ENCODE measurements at places on chromosomes 11 and 22. TPM values are rescaled to one million over a fixed set of nuclear protein-coding genes. Genes with fewer than 3 reads are reported as not detected.

BTBD18 gene
- not detected for total RNA-seq

C22orf15 gene
- total RNA-seq, result not detected

GRCh38 chr11:68958211-68958610 is 22.6 kb downstream of the MRGPRD start:
- H3K27me3 ChIP-seq, result no peaks in the 10 kb centered on the region
- H3K27ac ChIP-seq, result no peak overlapping the region
- no peaks in the 10 kb centered on the region for H3K4me1 ChIP-seq
- DNase-seq, result no peak
- no peak overlapping the region for H3K4me3 ChIP-seq

- H3K4me1 ChIP-seq, result peaks cover 13% of the 10 kb centered on the region
- H3K36me3 ChIP-seq, result no peaks in the 10 kb centered on the region
- H3K27me3 ChIP-seq, result no peaks in the 10 kb centered on the region
- H3K27ac ChIP-seq, result no peak overlapping the region
- DNase-seq, result no peak
Observed at GRCh38 chr11:69286374-69287371, 7.3 kb upstream of the MYEOV start.

DNA sequence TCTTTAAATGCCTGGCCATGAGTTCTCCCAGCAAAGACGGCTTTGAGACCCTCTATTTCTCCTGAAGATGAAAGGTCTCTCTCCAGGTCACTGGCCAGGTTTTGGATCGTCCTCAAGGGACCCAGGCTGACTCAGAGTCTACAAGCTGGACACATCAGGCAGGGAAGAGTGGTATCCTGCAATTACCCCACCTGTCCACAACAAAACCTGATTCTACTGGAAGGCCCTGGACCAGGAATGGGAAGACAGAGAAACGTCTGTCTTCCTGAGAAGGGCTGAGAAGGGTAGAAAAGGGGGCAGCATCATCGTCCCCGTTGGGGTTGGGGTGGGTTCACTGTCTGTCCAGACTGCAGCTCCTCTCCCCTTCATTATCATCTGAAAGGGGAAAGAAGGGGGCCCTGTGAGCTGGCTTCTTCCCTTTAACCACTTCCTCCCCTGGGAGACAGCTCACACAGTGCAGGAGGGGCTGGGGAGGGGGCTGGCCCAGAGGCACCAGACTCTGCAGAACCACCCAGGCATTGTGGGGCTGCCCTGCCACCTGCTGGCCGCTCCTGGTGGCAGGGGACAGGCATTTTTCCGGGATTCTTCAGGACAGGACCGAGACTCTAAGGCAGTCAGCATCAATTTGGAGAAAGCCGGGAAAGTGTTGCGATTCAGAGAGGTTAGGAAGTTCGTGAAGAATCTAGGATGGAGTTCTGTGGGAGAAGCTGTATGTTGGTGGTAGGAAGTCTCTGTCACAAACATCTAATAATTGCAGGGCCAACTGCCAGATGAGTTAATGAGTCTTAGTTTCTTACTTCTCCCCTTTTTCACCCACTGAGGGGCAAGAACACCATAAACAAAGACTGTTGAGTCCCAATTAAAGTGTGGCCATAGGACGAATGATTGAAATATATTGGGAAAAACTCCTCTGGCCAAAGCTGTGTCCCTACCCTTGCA is 57.6 kb downstream of the SYN3 start:
- H3K27me3 ChIP-seq, result no peaks in the 10 kb centered on the region
- H3K36me3 ChIP-seq, result no peaks in the 10 kb centered on the region
- H3K27ac ChIP-seq, result no peak overlapping the region
- no peak overlapping the region for H3K4me3 ChIP-seq
- peak; percentile 81 for DNase-seq
- peaks cover 15% of the 10 kb centered on the region for H3K4me1 ChIP-seq

- no peaks in the 10 kb centered on the region for H3K27me3 ChIP-seq
- no peak overlapping the region for H3K4me3 ChIP-seq
- no peak overlapping the region for H3K27ac ChIP-seq
- H3K4me1 ChIP-seq, result no peaks in the 10 kb centered on the region
Observed at GRCh38 chr11:127454856-127455255, 454.3 kb upstream of the KIRREL3 start.

- DNase-seq, result no peak
- H3K27ac ChIP-seq, result peak overlapping the region; percentile 23
- H3K4me3 ChIP-seq, result no peak overlapping the region
- no peaks in the 10 kb centered on the region for H3K36me3 ChIP-seq
- H3K4me1 ChIP-seq, result peaks cover 20% of the 10 kb centered on the region
Observed at GRCh38 chr11:90380206-90380605, 157.4 kb upstream of the CHORDC1 start.

SERHL2 gene
- total RNA-seq, result 7.2 TPM

IFITM1 gene
- total RNA-seq, result 7.4 TPM

NAV2 gene
- 73.1 TPM for total RNA-seq

DNA sequence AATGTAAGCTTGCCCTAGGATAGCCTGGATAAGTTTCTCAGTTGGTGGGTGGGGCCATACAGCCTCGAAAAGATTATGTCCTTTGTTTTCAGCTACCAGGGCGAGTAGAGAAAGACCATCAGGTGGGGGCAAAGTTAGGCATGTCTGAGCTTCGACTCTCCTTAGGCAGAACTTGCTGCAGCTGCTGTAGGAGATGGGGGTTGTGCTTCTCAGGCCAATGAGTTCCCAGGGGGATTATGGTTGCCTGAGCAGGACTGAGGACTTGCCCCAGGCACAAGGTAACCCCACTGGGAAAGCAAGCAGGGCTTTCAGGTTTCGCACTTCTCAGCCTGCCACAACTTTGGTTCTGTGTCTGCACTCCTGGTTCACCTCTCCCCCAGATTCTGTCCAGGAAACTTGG is 173.4 kb upstream of the SESN3 start:
- H3K4me3 ChIP-seq, result no peak overlapping the region
- peaks cover 12% of the 10 kb centered on the region for H3K4me1 ChIP-seq
- no peaks in the 10 kb centered on the region for H3K36me3 ChIP-seq
- no peaks in the 10 kb centered on the region for H3K27me3 ChIP-seq

TEX12 gene
- 0.28 TPM for total RNA-seq

PAX6 gene
- 6.6 TPM for total RNA-seq

- peak; percentile 6 for DNase-seq
- no peak overlapping the region for H3K4me3 ChIP-seq
- H3K27me3 ChIP-seq, result no peaks in the 10 kb centered on the region
- no peaks in the 10 kb centered on the region for H3K4me1 ChIP-seq
- H3K27ac ChIP-seq, result no peak overlapping the region
Observed at GRCh38 chr11:105046898-105047579, 1.9 kb upstream of the CARD16 start.

DNA sequence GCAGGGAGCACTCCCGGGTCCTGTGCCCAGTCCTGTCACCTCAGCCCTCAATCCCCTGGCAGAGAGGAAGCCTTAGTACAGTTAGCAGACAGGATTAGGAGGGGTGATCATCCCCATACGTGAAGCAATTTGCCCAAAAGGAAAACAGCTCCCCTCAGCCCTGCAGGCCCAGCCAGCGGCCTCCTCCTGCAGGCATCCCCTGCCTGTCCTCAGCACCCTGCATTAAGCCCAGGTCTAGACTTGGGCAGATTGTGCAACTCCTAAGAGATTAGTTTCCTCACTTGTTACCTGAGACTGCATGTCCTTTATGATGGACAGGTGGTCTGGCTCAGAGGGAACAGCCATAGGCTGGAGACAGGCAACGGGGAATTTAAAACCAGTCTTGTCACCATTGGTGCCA is 95.5 kb upstream of the TMEM45B start:
- no peak overlapping the region for H3K27ac ChIP-seq
- no peak overlapping the region for H3K4me3 ChIP-seq
- no peaks in the 10 kb centered on the region for H3K36me3 ChIP-seq
- H3K27me3 ChIP-seq, result no peaks in the 10 kb centered on the region

DNA sequence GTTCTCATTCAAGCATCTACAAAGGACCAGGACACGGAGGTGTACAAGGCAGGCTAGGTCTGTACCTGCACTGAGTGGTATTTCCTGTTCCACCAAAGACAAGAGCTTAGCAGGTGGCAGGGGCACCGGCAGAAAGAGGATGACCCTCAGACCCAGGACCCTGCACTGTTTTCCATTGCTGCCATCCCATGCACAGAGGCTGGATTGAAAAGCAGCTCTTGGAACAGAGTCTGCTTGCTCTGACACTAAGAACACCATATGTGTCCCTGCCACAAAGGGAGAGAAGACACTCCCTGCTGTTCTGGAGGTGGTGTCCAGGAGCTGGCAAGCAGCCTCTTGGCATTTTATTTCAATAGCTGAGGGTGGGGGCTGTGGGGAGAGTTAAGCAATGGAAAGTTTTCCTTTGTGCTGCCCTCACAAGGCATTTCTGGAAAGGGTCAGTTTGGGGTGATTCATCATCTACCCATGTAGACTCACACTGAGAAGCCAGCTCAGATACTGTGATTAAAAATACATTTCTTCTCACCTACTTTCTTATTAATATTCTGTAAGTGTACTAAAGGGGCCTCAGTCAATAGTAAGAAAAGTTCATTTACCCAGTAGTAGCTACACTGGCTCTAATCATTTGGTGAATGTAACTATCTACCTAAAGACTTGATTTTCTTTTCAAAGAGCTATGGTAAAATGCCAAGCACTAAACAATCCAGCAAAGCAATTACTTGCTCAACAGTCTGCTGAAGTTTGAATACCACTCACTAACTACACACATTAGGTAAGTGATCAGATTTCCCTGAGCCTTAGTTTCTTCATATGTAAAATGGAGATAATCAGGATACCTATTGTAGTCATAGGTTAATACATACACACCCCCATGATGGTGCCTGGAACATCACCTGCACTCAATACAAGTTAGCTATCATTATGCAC is 55.2 kb downstream of the SLC1A2 start:
- H3K4me3 ChIP-seq, result no peak overlapping the region
- no peaks in the 10 kb centered on the region for H3K36me3 ChIP-seq
- no peaks in the 10 kb centered on the region for H3K27me3 ChIP-seq
- no peaks in the 10 kb centered on the region for H3K4me1 ChIP-seq
- H3K27ac ChIP-seq, result no peak overlapping the region
- DNase-seq, result no peak

LMF2 gene
- total RNA-seq, result 48.8 TPM

DNA sequence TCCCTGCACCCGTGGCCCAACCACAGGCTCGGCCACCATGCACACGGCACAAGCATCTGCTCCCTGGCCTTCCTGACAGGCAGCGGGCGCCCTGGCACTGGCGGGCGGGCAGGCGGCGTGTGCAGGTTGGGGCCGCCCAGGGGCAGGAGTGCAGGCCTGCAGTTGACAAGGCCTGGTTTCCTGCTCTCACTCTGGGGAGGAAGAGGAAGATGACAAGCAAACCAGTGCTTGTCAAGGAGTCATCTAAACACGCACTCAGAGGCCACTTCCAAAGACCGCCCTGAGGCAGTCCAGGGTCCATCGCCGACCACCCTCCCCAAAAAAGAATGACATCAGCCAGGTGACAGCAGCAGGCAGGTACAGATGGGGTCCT is 65.3 kb upstream of the LINC01488 start:
- no peak overlapping the region for H3K27ac ChIP-seq
- peaks cover 21% of the 10 kb centered on the region for H3K4me1 ChIP-seq
- H3K27me3 ChIP-seq, result no peaks in the 10 kb centered on the region
- no peaks in the 10 kb centered on the region for H3K36me3 ChIP-seq

- no peaks in the 10 kb centered on the region for H3K27me3 ChIP-seq
- H3K36me3 ChIP-seq, result no peaks in the 10 kb centered on the region
- DNase-seq, result no peak
- no peaks in the 10 kb centered on the region for H3K4me1 ChIP-seq
Observed at GRCh38 chr11:117468888-117469287, 141.2 kb downstream of the CEP164 start.

GRCh38 chr11:40130427-40130826 is 1329.0 kb downstream of the LRRC4C start:
- DNase-seq, result no peak
- H3K36me3 ChIP-seq, result no peaks in the 10 kb centered on the region
- H3K27ac ChIP-seq, result no peak overlapping the region
- peaks cover 11% of the 10 kb centered on the region for H3K27me3 ChIP-seq

DNA sequence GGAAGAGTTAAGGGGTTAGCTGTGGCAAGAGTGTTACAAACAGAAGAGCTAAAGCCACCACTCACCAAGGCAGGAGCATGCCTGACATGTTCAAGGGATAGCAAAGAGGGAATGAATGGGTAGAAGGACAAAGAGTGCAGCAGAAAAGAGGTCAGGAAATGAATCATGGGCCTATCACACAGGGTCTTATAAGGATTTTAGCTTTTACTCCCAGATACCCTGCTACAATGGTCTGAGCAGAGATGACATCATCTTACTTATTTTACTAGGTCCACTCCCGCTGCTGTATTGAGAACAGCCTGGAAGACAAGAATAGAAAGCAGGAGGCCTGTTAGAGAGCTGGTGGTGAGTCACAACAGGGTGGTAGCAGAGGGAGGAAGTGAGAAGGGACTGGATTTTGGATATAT is 9.8 kb downstream of the TRAF6 start:
- peaks cover 28% of the 10 kb centered on the region for H3K36me3 ChIP-seq
- no peaks in the 10 kb centered on the region for H3K27me3 ChIP-seq
- peaks cover 13% of the 10 kb centered on the region for H3K4me1 ChIP-seq
- no peak overlapping the region for H3K4me3 ChIP-seq
- H3K27ac ChIP-seq, result peak overlapping the region; percentile 34
- DNase-seq, result peak; percentile 57

MMP10 gene
- not detected for total RNA-seq

DNA sequence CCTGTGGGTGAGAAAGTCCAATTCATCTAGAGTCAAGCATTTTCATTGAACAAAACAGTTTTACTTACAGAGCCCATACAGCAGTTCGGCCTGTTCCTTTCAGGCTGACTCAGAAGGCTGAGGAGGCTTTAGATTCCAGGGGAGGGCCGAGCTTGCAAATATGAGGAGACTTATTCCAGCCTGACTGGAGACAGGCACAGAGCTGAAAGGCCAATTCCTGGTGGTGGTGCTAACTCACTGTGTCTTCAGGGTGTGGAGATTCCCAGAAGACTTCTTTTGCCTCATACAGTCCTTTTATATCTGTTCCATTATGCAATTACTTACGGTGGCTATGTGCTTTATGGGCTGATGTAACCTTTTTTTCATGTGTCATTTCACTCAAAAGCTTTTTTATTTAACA is at the start of gene OR51E2:
Gene OR51E2, minus strand, starts transcription at position 269 of the 400 bp plus-strand sequence. CDS start 15,142 bp downstream, outside the sequence.
- H3K36me3 ChIP-seq, result no peaks in the 10 kb centered on the region
- H3K27ac ChIP-seq, result no peak within 1 kb of the TSS

DNA sequence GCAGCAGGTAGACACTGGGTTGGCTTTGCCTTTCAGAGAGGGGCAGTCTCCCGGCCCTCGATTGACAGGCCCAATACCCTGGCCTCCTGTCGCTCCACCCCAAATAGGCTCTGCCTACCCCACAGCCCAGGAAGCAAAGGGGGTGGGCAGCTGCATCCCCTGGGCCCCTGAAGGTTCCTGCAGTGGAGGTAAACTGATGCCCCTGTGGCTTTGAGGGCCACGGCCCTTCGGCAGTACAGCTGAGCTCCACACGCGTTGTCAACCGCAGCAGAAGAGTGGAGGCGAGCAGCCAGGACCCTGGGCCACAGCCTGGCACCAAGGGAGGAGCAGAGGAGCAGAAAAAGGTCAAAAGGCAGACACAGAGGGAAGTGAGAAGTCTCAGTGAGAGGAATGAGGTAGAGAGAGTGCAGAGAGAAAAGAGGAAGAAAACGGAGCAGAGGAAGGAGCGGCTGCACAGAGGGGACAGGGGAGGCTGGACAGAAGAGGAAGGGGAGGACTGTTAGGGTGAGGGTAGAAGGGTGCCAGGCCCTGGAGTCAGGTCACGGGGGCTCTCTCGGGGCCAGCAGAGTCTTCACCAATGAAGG is 64.0 kb downstream of the SLC22A12 start:
- no peaks in the 10 kb centered on the region for H3K4me1 ChIP-seq
- H3K27ac ChIP-seq, result no peak overlapping the region
- H3K4me3 ChIP-seq, result no peak overlapping the region
- no peaks in the 10 kb centered on the region for H3K27me3 ChIP-seq

Data from SJCRH30 (cell line).